ENCODE measurements at places on chromosomes 1 and 21. TPM values are rescaled to one million over a fixed set of nuclear protein-coding genes. Genes with fewer than 3 reads are reported as not detected.
A peak's percentile ranks its signal among the peaks of the same experiment; 100 is the strongest.

The PCAT6 gene
- polyA plus RNA-seq, result 28.1 TPM

The ARHGEF16 gene
- polyA plus RNA-seq, result 11.2 TPM

The MPL gene
- not detected for polyA plus RNA-seq

The KCNE2 gene
- polyA plus RNA-seq, result 0.49 TPM

DNA sequence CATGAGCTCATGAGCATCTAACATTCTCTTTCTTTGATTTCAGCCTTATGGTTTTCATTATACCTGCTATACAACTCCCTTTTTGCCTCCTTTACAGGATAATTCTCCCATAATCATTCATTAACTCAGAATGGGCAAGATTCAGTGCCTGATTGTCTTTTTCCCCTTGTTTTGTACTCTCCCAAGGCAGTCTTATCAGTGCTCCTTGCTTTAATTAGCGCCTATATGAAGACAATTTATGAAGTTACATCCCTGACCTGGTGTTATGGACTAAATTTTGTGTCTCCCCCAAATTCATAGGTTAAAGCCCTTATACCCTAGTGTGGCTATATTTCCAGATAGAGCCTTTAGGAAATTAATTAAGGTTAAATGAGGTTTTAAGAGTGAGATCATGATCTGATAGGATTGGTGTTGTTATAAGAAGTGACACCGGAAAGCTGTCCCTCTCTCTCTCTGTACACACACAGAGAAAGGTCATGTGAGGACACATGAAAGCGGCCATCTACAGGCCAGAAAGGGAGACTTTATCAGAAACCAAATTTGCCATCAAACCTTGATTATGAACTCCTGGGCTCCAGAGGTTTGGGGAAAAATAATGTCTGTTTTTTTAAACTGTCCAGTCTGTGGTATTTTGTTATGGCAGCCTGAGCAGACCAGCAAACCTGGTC is 185.8 kb upstream of the CHODL start:
- H3K27me3 ChIP-seq, result no peaks in the 10 kb centered on the region
- no peak overlapping the region for H3K4me3 ChIP-seq
- no peak overlapping the region for H3K27ac ChIP-seq
- no peaks in the 10 kb centered on the region for H3K4me1 ChIP-seq

DNA sequence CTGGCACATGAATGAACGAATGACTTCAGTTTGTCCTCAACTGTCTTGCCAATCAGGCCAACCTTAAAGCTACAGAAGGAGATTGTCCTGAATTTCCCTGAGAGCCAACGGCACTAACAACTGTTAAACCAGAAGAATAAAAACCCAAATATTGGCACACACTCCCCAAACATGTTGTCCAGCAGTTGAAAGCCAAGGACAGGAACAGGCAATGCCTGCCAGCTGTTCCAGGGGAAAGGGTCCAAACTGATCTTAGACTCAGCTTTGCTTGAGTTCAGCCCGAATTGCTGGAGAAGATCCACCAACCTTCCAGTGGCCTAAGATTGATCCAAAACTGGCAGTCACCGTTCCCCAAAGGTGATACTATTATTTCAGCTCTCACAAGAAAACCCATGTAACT is 22.4 kb upstream of the AHCTF1 start:
- no peak overlapping the region for H3K4me3 ChIP-seq
- no peak overlapping the region for H3K27ac ChIP-seq
- H3K4me1 ChIP-seq, result peaks cover 12% of the 10 kb centered on the region
- DNase-seq, result no peak
- H3K27me3 ChIP-seq, result no peaks in the 10 kb centered on the region

GRCh38 chr1:93552741-93553455 is 105.0 kb downstream of the FNBP1L start:
- H3K27me3 ChIP-seq, result no peaks in the 10 kb centered on the region
- peaks cover 9% of the 10 kb centered on the region for H3K36me3 ChIP-seq
- DNase-seq, result peak; percentile 68

- DNase-seq, result no peak
- H3K27ac ChIP-seq, result no peak overlapping the region
- H3K27me3 ChIP-seq, result no peaks in the 10 kb centered on the region
- H3K4me1 ChIP-seq, result no peaks in the 10 kb centered on the region
- no peaks in the 10 kb centered on the region for H3K36me3 ChIP-seq
Measured at GRCh38 chr1:55347866-55348265, 132.7 kb upstream of the USP24 start.

GRCh38 chr1:84693785-84694184 is 3.5 kb upstream of the SSX2IP start:
- H3K27ac ChIP-seq, result no peak overlapping the region
- H3K27me3 ChIP-seq, result no peaks in the 10 kb centered on the region
- no peak overlapping the region for H3K4me3 ChIP-seq
- no peak for DNase-seq
- H3K36me3 ChIP-seq, result no peaks in the 10 kb centered on the region

DNA sequence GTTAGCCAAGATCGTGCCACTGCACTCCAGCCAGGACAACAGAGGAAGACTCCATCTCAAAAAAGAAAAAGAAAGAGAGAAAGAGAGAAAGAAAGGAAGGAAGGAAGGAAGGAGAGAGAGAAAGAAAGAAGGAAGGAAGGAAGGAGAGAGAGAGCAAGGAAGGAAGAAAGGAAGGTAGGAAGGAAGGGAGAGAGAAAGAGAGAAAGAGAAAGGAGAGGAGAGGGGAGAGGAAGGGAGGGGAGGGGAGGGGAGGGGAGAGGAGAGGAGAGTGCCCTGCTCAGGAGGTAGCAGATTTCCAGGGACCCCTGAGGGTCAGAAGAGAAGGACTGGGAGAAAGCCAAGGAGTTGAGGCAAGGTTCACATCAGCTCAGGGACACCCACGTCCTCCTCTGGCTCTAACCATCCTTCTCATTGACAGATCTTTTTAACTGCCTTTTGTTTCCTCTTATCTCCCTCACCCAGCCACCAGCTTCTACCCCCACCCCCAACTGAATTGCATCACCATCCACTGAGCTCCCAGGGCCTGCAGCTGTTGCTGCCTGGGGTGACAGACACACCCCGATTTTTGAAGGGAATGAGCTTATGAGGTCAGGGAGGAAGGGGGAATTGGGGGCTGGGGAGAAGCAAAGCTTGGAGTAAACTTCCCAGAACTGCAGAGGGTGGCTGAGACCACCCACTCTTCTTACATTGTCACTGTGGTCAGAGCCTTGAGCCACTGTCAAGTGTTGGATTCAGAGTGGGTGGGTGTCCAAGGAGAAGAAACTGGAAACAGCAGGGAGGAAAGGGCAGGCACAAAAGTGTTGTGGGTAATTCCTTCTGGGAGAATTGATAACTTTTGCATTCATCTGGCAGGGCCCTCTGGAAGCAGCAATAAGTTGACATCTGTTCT is 91.6 kb downstream of the GLUL start:
- no peak overlapping the region for H3K4me3 ChIP-seq
- H3K4me1 ChIP-seq, result peaks cover 4% of the 10 kb centered on the region
- no peak overlapping the region for H3K27ac ChIP-seq
- H3K27me3 ChIP-seq, result no peaks in the 10 kb centered on the region
- peak; percentile 3 for DNase-seq

DNA sequence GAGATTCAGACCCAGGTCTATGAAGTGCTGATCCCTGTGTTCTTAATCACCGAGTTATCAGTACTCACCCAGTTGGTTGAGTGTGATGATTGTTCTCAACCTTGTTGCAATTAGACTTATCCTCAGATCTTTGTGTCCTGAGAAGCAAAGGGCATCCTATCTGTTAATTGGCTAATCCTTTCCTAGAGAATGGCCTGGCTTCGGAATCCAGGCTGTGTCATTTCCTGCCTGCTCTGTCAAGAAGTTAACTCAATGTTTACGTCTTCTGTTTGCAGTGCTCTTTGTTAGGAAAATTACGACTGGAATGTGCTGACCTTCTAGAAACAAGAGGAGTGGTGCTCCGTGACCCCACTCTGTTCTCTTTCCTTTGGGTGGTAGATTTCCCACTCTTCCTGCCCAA is 14.7 kb downstream of the GAS5 start:
- no peaks in the 10 kb centered on the region for H3K27me3 ChIP-seq
- H3K4me3 ChIP-seq, result no peak overlapping the region
- DNase-seq, result peak; percentile 81
- H3K36me3 ChIP-seq, result peaks cover under 1% of the 10 kb centered on the region
